Activated CD8-positive, alpha-beta T cell treated with anti-CD3 and anti-CD28 coated beads for 36 hours (primary cell): ENCODE measurements at places on chromosomes 13 and 19. TPM values are rescaled to one million over a fixed set of nuclear protein-coding genes. Genes with fewer than 3 reads are reported as not detected.

DNA sequence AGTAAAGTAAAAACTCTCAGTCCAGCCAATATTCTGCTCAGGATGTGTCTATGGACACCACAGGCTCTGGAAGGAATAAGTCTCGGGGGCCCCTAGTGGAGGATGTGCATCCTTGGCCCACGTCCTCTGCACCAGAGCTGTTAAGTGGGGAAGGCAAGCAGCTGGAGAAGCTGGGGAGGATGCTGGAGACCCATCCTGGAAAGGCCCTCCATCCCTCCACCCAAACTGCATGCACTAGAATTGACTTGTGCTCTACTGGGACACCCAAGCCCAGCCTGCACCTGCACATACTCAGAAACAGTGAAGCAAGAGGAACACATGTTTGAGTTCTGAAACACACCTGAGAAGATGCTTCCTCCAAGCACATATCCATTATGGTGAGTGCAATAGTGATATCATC lies 307.8 kb downstream of the TSHZ3 start:
- H3K27me3 ChIP-seq, result peaks cover 12% of the 10 kb centered on the region
- H3K4me3 ChIP-seq, result no peak overlapping the region
- DNase-seq, result no peak
- no peaks in the 10 kb centered on the region for H3K36me3 ChIP-seq

The CEBPA gene
- 0.45 TPM for total RNA-seq

GRCh38 chr13:98324105-98324504 lies 147.0 kb upstream of the RNF113B start:
- no peak for DNase-seq
- no peaks in the 10 kb centered on the region for H3K36me3 ChIP-seq
- H3K27ac ChIP-seq, result no peak overlapping the region
- H3K27me3 ChIP-seq, result peaks cover 6% of the 10 kb centered on the region

The ZNF787 gene
- total RNA-seq, result 24.2 TPM

- peaks cover 57% of the 10 kb centered on the region for H3K4me1 ChIP-seq
- no peaks in the 10 kb centered on the region for H3K36me3 ChIP-seq
- H3K27ac ChIP-seq, result no peak overlapping the region
- H3K27me3 ChIP-seq, result no peaks in the 10 kb centered on the region
- DNase-seq, result no peak
Measured at GRCh38 chr13:39954476-39954875, 299.0 kb downstream of the COG6 start.

GRCh38 chr13:71067165-71067815 lies 799.7 kb downstream of the DACH1 start:
- H3K27ac ChIP-seq, result no peak overlapping the region
- DNase-seq, result no peak
- H3K27me3 ChIP-seq, result no peaks in the 10 kb centered on the region
- H3K4me3 ChIP-seq, result no peak overlapping the region

GRCh38 chr13:105608104-105608503 lies 927.4 kb downstream of the EFNB2 start:
- H3K4me3 ChIP-seq, result no peak overlapping the region
- H3K4me1 ChIP-seq, result no peaks in the 10 kb centered on the region
- H3K36me3 ChIP-seq, result no peaks in the 10 kb centered on the region
- H3K27ac ChIP-seq, result no peak overlapping the region
- no peaks in the 10 kb centered on the region for H3K27me3 ChIP-seq
